ENCODE measurements at places on chromosomes 16 and 17.
A peak's percentile ranks its signal among the peaks of the same experiment; 100 is the strongest.

- DNase-seq = peak; percentile 31
These were observed 30.0 kb upstream of the KDM6B start for GRCh38 chr17:7803981-7804380.

DNA sequence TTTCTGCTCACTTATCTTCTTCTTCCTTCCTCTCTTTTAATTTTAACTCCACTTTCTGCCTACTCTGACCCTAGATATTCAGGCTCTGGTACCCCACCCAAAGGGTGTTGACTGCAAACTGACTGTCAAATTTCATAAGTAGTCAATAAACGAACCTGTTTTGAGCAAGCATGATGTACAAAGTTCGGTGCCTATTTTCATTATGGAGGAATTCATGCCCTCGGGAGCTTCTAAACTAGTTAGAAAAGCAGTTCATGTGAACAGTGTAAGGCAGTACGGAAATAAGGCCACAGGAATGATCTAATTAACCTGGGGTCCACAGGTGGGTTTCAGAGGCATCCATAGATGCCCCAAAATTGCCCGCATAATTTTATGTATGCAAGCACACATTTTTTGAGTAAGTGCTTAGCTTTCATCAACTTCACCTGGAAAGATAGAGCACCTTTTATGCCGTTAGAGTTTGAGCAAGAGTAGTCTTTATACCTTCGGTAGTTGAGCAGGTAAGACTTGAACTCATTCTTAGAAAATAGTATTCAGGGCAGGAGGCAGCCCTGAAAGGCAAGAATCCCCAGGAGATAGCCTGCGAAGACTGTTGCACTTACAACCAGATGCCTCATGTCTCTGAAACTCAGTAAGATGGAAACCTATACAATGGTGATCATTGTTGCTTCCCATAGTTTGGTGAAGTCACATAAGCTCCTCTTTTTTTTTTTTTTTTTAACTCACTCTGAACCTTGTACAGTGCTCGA lies 36.6 kb upstream of the TBX2 start:
- no peak for DNase-seq

GRCh38 chr16:1878256-1878655 lies 6.3 kb upstream of the MEIOB start:
- DNase-seq = no peak

DNA sequence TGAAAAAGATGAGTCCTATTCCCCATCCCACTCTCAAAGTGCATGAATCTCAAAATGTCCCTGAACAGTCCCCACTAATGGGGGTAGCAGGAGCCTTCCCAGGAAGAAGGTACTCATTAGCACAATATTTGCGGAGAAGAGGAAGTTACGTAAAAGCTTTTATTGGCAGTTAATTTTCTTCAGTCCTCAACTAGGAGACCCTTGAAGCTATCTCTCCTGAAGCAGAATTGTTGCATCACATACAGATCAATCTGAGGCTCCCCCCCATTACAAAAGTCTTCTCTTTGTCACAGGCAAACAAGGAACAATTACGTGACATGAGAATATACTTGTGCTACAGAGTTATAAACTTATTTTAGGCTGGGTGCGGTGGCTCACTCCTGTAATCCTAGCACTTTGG lies 14.2 kb downstream of the SLFN12L start:
- no peak for DNase-seq

- no peak for DNase-seq
These were observed 104.3 kb upstream of the NUDT7 start for GRCh38 chr16:77617996-77618395.

- no peak for DNase-seq
These were observed 2.4 kb upstream of the MRM1 start for GRCh38 chr17:36598951-36599401.

GRCh38 chr16:533391-534123 lies 6.0 kb downstream of the CAPN15 start:
- no peak for DNase-seq

DNA sequence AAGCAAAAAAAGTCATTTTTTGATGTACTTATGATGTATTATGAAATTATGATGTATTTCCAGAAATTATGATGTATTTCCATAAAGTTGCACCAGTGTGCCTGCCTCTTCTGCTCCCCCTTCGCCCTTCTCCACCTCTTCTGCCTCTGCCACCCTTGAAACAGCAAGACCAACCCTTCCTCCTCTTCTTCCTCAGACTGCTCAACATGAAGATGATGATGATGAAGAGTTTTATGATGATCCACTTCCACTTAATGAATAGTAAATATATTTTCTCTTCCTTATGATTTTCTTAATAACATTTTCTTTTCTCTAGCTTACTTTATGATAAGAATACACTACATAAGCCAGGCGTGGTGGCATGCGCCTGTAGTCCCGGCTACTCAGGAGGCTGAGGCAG lies 7.4 kb upstream of the ZNF785 start:
- no peak for DNase-seq

GRCh38 chr16:57147381-57148221 lies 38.2 kb downstream of the PSME3IP1 start:
- peak; percentile 64 for DNase-seq

- no peak for DNase-seq
These were observed 69.2 kb downstream of the SOX9 start for GRCh38 chr17:72189768-72190593.

GRCh38 chr17:63772801-63773271 lies 561 bp downstream of the CCDC47 start:
- peak; percentile 5 for DNase-seq

DNA sequence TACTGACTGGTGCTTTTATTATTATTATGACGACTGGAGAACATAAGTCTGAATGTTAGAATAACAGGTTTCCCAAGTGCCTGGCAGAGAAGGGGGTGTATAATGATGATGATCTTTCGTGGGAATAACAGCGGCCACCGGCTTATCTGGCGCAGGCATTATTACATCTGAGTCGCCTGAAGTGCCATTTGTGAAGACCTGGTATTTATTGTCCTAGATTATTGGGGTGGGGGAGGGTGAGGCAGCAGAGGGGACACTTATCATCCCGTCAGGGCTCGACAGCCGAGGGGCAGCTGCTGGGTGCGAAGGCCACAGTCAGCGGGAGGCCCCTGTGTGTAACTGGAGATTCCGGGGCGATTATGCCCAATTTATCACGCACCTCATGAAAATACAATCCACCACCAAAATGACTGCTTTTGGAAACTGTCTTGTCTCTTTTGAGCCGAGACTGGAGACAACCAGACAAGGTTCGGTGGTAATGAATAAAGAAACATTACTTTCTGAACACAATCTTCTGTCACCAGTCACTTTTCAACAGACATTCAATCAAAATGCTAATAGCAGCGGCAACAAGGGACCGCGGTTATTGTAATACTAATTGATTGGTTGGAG lies 199.3 kb downstream of the CCDC182 start:
- DNase-seq = no peak

DNA sequence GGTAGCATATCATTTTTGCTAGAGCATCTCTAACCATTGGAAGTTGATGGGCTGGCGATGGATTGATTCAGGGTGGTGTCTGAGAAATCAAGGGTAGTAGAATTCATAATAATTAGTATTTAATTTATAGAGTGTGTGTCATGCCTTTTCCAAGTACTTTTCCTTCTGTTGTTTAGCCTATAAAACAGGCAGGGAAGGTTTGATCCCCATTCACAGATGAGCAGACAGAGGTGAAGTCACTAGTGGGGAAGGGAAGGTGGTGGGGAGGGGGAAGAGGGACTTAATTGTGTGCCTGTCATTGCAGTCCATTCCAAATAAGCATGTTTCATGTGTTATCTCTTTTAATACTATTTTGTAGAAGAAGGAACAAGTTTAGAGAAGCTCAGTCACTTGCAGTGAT lies 131.3 kb downstream of the MSI2 start:
- no peak for DNase-seq

GRCh38 chr16:61435346-61435745 lies 600.9 kb downstream of the CDH8 start:
- DNase-seq = peak; percentile 32

DNA sequence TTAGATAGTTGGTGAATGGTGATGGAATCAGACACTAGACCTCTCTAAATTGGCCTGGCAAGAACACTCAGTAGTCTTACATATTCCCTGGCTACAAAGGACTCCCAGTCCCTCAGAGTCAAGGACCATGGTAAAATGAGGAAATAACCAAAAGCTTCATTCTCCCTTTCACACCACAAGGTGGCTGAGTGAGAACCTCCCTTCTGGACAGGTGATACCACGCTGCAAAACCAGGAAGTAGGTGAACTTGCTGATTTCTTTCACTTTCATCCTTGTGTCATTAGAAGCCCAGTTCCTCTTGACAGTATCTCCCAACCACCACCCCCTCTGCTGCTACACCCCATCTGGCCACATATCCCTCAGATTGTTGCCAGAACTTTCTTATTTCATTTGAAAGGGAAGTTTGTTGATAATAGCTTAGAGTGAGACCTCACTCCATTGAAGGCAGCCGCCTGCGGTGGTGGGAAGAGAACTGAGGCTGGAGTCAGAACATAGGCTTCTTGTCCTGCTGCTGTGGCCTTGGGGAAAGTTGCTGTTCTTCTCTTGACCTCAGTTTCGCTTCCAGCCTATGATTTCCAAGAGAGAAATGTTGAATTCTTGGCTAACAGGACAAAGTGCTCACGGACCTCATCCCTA lies 290.6 kb upstream of the CCL2 start:
- DNase-seq = no peak

GRCh38 chr17:17351356-17351891 lies 48.3 kb downstream of the NT5M start:
- DNase-seq = no peak

DNA sequence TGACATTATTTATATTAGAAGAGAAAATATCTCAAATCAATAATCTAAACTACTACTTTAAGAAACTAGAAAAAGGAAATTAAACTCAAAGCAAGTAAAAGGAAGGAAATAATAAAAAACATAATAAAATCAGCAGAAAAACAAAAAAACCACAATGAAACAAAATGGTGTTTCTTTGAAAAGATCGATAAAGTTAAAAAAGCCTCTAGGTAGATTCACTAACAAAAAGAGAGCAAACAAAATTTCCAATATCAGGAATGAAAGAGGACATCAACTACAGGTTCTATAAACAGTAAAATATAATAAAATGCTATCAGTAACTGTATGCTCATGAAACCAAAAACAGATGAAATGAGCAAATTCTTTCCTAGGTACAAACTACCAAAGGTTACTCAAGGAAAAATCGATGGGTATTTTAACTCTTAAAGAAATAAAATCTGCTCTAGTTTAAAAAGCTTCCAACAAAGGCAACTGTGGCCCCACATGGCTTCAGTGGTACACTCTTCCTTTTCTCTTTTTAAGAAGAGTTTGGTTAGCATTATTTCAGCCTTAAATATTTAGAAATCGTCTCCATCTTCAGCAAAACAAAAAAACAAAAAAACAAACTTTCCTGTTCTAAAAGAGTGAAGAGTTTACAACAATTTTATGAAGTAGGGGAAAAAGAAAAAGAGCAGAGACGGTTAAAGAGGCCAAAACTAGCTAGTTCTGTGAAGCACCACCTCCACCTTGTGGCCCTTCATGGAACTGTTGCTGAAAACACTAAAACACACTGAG lies 102.2 kb downstream of the TRIM37 start:
- DNase-seq = peak; percentile 61

- DNase-seq = no peak
These were observed 159.6 kb upstream of the DNAH9 start for GRCh38 chr17:11438673-11439072.

DNA sequence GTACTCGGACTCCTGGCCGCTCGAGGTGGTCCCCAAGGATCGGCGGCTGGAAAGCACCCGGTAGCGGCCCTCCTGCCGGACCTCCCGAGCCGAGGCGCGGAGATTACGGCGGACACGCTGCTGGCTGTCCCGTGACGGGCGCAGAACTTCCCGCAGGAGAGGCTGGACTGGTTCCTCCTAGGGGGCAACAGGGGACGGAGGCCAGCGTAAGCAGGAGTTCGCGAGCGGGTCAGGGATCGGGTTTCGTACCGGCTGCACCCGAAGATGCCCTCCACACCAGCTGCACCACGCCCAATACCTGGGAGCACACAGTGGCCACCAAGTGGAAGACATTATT lies 341 bp downstream of the SLC7A6OS start:
- DNase-seq = peak; percentile 5

- no peak for DNase-seq
These were observed 2.3 kb downstream of the DDX19A start for GRCh38 chr16:70348991-70349390.

DNA sequence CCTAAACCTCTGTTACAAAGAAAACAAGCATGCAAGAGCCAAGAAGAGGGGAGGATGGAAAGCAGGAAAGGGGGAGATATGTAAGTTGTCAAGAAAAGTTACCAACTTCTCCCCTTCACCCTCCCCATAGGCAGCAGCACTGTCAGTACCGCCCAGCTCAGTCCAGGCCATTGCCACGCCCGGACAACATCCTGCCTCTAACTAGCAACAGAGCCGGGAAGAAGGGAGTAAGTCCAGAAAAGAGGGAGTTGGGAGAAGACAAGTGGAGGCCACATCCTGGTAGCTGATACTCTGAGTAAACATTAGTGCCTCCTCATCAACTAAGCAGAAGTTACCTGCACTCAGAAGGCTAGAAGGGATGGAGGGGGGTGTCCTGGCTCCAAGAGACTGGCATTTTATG lies 113.6 kb downstream of the SMG6 start:
- DNase-seq = no peak

DNA sequence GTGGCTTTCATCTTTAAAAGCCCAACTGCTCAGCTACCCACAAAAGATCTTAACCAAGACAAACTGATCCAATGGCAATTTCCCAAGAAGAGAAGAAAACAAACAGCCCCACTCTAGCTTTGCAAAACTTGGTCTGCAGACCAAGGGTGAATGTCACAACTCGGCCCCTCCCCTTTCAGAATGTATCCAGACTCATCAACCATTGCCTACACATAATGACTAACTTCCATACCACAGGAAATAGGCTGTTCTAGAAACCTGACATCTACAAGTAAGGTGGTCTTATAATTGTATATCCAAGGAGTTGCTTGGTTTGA lies 16.0 kb downstream of the DCUN1D3 start:
- peak; percentile 22 for DNase-seq

- no peak for DNase-seq
These were observed 28.7 kb downstream of the HIC1 start for GRCh38 chr17:2083613-2084035.

DNA sequence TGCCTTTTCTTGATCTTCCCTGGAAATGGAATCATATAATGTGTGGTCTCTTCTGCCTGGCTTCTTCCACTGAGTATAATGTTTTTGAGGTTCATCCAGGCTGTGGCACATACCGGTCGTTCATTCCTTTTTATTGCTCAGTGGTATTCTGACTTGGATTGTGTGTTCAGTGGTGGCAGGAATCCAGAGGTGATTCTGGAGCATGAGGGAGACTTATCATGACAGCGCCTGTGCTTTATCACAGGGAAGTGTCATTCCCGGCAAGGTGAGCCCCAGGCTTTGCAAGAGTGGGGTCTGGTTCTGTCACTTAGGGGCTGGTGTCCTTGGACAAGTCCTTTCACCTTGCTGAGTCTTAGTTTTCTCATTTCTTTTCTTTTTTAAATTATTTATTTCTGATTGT lies 53.0 kb downstream of the IRX3 start:
- no peak for DNase-seq

Data from fibroblast of skin of scalp (primary cell).